Natural killer cell (primary cell): ENCODE measurements at places on chromosomes 3 and 15. TPM values are rescaled to one million over a fixed set of nuclear protein-coding genes. Genes with fewer than 3 reads are reported as not detected.

Gene SLC24A5
- total RNA-seq, result not detected

Gene DAZL
- total RNA-seq, result not detected

Gene ZNF860
- total RNA-seq, result not detected

Gene EIF5A2
- total RNA-seq, result 22.8 TPM

Gene EFHB
- total RNA-seq, result 4.9 TPM
